ENCODE measurements at places on chromosomes 4 and X.

GRCh38 chr4:133513901-133514300 is 364.8 kb downstream of the PCDH10 start:
- DNase-seq, result peak; percentile 83

DNA sequence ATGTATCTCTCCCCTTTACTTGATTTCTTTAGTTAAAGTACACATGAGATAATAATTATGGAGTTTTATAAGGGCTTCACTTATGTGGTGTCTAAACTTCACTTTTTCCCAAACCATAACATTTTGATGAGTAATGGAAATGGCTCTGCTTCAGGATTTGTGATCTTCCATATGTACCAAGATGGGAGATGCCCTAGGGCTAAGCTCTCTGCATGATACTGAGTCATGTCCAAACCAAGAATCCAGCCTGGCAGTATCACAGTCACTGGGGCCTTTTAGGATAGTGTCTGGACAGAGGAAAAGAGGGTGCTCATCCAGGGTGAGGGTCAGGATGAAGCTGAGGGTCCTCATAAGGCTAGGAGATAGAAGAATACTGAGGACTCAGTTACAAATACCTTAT is 47.9 kb upstream of the PAGE3 start:
- no peak for DNase-seq

DNA sequence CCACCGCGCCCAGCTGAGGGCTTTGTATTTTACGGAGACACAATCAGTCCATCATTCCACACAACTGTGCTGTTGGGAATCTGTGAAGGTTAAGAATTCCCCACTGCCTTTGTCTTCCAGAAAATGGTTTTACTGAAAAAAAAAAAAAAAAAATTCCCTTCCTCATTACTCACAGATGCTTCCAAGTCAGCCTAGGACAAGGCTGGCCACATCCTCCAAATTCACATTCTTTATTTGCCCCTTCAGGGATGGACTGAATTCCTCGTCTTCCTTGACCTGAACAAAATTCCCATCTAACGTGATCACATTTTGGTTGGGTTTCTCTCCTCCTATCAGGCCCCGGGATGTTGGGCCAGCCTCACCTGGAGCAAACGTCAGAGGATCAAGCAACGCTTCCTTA is 130.3 kb downstream of the DHRSX start:
- peak; percentile 80 for DNase-seq

GRCh38 chr4:38764277-38764676 is 18.5 kb downstream of the TLR10 start:
- DNase-seq, result no peak

- DNase-seq, result no peak
Measured at GRCh38 chrX:11766487-11766886, 8.4 kb downstream of the MSL3 start.

GRCh38 chrX:37578045-37578444 is 6.6 kb downstream of the LANCL3 start:
- DNase-seq, result peak; percentile 1

DNA sequence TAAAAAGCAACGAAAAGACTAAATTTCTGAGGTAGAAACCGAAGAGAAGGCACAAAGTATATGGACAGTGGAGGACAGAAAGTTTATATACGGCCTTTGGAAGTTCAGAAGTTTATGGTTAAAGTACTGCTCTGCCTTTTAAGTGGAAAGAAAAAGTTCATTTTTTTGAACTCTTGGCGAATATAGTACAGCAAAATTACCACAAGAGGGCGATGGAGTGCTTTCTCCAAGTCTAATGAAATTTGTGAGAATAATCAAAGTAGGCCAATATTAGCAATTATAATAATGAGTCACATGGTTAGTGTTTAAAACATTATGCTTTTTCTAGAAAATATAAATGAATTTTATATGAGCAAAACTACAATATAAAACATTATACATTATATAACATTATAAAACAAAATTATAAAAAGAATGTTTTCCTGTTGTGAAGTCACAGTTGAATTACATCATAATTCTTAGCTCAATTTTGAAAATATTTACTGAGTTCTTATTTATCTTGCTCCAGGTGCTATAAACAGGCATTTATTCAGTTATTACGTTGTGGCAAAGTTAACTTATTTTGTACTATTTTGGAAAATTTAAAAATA is 136.2 kb upstream of the BMPR1B start:
- peak; percentile 40 for DNase-seq

DNA sequence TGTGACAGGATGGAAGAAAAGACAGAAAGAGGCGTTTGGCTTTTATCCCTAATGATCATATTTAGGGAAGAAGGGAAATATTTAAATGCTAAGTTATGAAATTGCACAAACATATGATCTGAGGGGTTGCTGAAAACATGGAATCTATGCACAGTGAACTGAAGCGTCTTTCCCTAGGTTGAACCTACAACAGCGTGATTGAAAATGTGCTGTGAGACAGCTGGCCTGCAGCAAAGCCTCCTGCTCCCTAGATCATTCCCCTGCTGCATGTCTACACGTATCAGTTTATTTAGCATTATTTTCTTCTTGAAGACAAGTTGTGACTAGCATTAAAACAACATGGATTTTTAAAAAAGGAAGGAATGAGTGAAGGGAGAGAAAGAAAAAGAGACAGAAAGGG is 272.5 kb upstream of the TRAM1L1 start:
- DNase-seq, result no peak

- DNase-seq, result no peak
Measured at GRCh38 chrX:53291596-53291995, 10.2 kb upstream of the IQSEC2 start.

DNA sequence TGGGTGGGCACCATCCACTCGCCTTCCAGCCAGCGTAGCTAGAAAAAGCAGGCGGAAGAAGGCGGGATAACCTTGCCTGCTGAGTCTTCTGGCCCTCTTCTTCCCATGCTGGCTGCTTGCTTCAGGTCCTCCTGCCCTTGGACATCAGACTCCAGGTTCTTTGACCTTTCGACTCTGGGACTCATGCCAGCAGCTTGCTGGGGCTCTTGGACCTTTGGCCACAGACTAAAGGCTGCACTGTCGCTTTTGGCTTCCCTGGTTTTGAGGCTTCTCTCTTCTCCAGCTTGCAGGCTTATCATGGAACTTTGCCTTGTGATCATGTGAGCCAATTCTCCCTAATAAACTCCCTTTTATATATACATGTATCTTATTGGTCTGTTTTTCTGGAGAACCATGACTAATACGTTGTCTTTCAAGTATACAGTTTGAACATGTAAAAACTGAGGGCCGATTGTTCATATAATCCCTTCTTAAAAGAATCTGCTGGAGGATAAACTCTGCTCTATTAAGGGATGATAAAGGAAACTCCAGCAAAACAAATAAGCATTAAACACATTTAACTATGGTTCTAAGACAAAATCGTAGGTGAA is 116.6 kb upstream of the LCORL start:
- DNase-seq, result no peak

GRCh38 chrX:15530318-15530717 is 29.7 kb downstream of the BMX start:
- DNase-seq, result no peak

DNA sequence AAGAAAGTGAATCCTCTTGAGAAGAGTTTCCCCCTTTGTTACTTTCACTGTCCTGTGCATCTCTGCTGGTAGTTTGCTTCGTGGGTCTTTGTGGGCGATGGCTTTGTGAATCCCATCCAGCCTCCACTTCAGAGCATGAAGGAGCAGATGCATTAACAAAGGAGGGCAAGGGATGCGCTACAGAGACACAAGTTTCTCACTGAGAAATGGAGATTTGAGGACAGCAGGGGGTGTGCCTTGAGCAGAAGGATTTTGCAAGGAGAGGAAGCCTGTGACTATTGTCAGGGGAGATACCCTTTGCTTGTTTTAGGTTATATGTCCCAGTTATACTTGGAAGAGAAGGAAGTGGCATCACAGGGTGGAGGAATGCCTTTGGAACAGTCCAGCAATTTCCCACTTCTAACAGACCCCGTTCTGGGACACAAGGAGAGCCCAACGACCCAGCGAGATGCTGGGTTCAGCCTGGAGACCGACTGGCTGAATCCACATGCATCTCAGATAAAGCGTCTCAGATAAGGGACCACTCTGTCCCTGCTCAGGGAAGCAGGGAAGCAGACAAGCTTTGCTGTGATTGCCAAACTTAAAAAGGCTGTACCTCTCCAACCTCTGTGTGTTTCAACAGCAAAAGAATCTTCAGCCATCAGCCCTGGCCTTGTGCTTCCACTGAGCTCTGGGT is 314.6 kb upstream of the GATB start:
- DNase-seq, result no peak

DNA sequence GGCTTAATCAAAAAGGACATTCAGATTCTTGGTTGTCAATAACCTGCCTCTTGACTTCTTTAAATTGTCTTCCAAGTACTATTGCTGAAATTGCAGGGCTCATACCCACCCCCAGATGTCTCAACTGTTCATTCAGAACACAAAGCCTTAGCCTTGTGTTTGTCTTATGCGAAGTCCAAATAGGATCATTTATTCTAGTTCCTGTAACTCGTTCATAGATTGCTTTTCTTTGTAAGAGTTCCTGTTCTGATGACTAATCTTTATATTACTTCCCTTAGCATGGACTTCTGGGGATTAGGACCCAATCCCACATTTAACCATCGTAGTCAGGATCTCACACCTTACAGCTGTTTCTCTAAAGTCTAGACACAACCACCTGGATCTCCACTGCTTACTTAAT is 226.0 kb downstream of the VEGFC start:
- DNase-seq, result no peak

- no peak for DNase-seq
Measured at GRCh38 chrX:65674204-65674893, 6.9 kb downstream of the MSN start.

- peak; percentile 44 for DNase-seq
Measured at GRCh38 chrX:150934453-150934852, 36.0 kb upstream of the CD99L2 start.

- DNase-seq, result no peak
Measured at GRCh38 chr4:56976837-56977320, 527 bp downstream of the NOA1 start.

- DNase-seq, result no peak
Measured at GRCh38 chr4:74315376-74315775, 7.1 kb downstream of the EPGN start.

DNA sequence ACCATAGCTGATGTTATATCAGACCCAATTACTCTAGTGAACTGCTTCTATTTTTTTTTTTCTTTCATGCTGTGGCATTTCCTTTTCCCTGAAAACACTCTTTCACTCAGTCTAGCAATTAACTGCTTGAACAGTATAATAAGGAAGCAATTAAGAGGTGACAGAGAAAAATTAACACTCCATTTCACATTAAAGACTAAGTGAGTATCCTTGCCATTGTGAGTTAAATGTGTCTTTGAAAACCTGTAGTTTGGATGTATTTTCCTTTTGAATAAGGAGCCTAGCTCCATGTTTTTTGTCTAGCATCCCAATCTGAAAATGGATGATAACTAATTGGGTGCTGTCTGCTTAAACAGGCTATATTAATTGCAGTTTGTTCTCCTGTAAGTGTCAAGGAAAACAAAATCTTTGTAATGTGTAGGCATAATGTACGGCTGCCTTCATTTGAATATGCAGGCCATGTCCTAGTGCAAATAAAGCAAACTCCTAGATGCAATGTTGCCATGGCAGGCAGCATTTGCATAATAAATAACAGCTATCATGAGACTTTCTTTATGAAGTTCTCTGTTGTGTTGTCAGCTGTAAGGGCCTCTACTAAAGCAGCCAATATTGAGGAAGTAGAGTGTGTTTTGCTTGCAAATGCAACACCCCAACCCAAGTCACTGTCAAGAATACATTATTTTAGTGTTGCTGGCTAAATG is 416.7 kb downstream of the ZIC3 start:
- DNase-seq, result no peak

DNA sequence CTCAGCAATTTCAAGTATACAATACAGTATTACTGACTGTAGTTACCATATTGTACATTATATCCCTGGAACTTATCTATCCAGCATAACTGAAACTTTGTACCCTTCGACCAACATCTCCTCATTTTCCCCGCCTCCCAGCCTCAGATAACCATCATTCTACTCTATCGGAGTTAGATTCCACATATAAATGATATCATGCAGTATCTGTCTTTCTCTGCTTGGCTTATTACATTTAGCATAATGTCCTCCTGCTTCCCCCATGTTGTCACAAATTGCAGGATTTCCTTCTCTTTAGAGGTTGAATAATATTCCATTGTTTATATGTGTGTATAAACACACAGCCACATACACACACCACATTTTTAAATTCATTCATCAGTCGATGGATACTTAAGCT is 218.1 kb downstream of the MAML3 start:
- DNase-seq, result no peak

- no peak for DNase-seq
Measured at GRCh38 chrX:23656091-23656490, 11.2 kb upstream of the PRDX4 start.

- DNase-seq, result no peak
Measured at GRCh38 chr4:1945124-1945895, 63.5 kb downstream of the NELFA start.

DNA sequence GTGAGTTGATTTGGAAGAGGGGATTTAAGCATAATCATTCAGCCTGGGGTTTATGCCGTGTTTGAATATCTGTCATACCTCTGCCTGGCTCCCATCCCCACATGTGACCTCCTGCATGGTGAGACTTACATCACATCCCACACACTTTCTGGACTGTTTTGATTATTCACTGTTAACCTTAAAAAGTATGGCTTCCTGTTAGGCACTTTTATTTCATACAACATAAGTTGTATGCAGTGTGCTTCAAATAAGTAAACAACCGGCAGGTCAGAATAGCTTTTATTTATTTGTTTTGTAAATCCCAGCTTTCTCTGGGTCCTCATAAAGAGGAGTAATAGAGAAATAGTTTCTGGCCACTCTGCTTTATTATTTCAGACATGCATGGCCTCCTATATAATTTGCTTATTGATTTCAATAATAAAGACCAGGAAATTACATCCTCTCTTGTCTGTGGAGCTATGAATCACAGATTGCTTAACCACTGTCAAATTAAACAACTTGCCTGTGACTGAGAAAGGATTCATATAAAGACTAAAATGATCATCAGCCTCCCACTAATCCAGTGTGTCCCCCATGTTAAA is 376.8 kb upstream of the ZFP42 start:
- peak; percentile 70 for DNase-seq

DNA sequence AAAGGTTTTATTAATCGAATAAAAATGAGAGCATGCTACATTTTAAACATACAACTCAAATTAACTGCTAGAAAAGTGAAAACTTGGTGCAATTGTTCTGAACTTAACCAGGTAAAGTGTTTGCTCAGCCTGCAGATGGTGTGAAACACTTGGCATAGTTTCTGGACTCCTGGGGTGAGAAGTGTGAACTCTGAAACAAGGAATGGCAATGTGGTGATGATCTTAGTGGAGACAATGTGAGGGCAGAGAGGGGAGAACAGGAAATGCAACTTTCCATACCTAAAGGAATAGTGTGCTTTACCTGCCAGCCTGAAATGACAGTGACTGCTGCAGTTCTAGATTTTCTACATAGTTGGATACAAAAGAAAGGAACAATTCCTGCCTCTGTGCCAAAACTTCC is 57.4 kb downstream of the CCSER1 start:
- no peak for DNase-seq
